ENCODE measurements at places on chromosomes 13 and 19.

DNA sequence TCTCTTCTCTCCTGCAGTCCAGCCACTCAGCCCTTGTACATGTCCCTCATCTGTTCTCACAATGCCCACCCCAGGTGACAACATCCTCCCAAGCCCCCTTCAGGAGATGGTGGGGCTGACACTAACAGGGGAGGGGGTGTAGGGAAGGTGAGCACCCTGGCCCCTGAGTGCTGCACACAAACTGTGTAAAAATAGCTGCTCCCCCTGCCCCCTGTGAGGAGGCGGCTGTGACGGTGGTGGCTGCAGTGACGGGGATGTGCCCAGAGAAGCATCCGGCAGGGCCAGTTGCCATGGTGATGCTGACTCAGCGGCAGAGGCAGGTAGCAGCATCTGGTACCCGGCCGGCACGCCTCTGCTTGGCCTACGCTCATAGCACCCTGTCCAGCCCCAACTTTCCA is 13.0 kb upstream of the JUND start:
- H3K4me3 ChIP-seq = peak overlapping the region; percentile 43
- H3K27ac ChIP-seq = peak overlapping the region; percentile 91
- peaks cover 55% of the 10 kb centered on the region for H3K4me1 ChIP-seq
- DNase-seq = peak; percentile 81

DNA sequence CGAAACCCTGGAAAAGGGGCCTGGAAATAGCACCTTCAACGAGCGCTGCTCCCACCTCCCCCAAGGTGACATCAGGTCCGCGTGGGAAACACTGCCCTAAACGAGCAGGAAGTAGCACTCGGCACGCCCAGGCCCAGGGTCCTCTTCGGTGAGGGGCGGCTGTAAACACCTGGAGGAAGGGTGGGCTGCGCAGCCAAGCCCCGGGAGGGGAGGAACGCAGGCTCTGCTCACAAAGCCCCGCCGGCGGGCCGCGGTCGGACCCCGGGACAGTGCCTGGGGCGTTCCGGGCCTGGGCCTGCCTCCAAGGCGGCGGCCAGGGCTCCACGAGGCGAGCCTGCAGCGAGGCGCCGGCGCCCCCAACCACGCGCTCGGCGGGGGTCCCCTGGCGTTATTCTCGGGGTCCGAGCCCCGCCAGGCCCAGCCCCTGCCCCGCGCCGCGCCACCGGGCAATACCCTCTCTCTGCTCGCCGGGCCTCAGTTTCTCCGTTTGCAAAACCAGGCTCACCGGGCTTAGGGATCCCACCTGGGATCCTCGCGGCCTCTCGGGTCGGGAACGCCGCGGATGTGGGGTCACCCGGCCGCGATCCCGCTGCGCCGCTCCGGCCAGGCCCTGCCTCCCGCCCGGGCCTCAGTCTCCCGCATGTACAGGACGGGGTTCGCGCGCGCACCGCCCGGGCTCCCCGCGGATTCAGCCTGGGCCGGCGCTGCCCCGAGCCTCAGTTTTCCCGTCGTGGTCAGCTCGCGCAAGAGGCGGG is 630 bp downstream of the RNF126 start:
- peak overlapping the region; percentile 95 for H3K27ac ChIP-seq
- H3K36me3 ChIP-seq = peaks cover 8% of the 10 kb centered on the region
- peak; percentile 77 for DNase-seq
- H3K4me1 ChIP-seq = peaks cover 23% of the 10 kb centered on the region
- no peaks in the 10 kb centered on the region for H3K27me3 ChIP-seq
- peak overlapping the region; percentile 93 for H3K4me3 ChIP-seq

DNA sequence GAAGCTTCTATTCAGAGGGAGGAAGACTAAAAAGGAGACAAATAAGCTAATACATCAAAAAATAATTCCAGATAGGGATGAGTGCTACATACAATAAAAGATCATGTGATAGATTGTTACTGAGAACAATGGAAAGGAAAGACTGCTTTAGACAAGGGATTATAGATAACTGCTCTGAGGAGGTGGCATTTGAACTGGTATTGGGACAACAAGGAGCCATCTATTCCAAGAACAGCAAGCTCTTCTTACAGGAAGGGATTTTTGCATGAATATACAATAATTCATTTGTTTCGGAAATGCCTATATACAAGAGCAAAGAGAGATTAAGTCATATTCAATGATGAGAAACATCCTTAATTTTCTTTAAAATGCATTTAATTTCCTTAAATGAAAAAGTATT is 540.5 kb upstream of the KLF12 start:
- H3K27ac ChIP-seq = no peak overlapping the region
- H3K27me3 ChIP-seq = peaks cover 7% of the 10 kb centered on the region
- H3K4me3 ChIP-seq = no peak overlapping the region
- H3K36me3 ChIP-seq = no peaks in the 10 kb centered on the region

- no peak overlapping the region for H3K4me3 ChIP-seq
- H3K27ac ChIP-seq = no peak overlapping the region
- peaks cover 3% of the 10 kb centered on the region for H3K36me3 ChIP-seq
- H3K4me1 ChIP-seq = peaks cover 7% of the 10 kb centered on the region
- peaks cover 31% of the 10 kb centered on the region for H3K27me3 ChIP-seq
- no peak for DNase-seq
Observed at GRCh38 chr19:994516-994915, 5.7 kb upstream of the GRIN3B start.

GRCh38 chr13:28181413-28181812 is 43.1 kb downstream of the PAN3 start:
- no peak for DNase-seq
- peaks cover 7% of the 10 kb centered on the region for H3K4me1 ChIP-seq
- H3K27me3 ChIP-seq = no peaks in the 10 kb centered on the region
- no peak overlapping the region for H3K4me3 ChIP-seq
- H3K36me3 ChIP-seq = peaks cover 39% of the 10 kb centered on the region
- no peak overlapping the region for H3K27ac ChIP-seq

DNA sequence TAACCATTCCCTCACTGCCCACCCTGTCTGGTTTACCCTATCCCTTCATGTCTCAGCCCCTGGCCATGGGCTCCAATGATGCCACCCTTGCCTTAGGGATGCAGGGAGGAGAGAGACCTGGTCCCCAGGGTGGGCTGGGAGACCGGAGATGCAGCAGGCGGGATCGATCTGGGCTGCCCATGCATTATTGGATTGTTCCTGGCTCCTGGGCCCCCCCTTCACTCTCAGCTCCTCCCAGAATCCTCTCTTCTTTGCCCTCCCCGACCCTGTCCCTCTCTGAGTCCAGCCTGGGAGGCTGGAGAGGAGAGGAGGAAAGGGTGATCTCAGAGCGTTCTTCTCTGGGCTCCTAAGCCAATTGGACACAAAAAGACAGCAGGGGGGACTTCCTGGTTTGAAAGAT is 5.8 kb downstream of the KASH5 start:
- H3K27me3 ChIP-seq = peaks cover 24% of the 10 kb centered on the region
- no peak overlapping the region for H3K4me3 ChIP-seq
- H3K4me1 ChIP-seq = peaks cover 12% of the 10 kb centered on the region
- H3K27ac ChIP-seq = no peak overlapping the region
- DNase-seq = no peak

DNA sequence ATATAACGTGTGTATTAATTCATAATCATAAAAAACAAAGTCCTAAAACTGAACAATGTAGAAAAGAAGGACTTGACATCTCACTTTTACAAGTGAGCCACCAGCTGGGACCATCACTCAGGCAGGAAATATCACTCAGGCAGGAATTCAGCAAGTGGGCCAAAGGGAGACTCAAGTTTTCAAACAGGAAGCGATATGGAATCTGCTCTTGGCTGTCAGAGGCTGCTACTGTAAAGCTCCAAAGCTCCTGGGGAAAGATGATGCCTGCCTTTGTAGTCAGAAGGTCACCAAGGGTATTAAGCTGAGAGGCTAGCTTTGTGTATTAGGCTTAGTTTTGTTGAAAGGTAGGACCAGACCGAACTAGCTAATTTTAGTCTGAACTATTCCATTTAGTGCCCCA is 5.5 kb upstream of the AKAP11 start:
- no peak overlapping the region for H3K4me3 ChIP-seq
- peaks cover 9% of the 10 kb centered on the region for H3K4me1 ChIP-seq
- peaks cover 2% of the 10 kb centered on the region for H3K27me3 ChIP-seq
- no peak overlapping the region for H3K27ac ChIP-seq

- H3K27me3 ChIP-seq = peaks cover 5% of the 10 kb centered on the region
- DNase-seq = no peak
- H3K36me3 ChIP-seq = no peaks in the 10 kb centered on the region
Observed at GRCh38 chr19:55567708-55568328, 12.8 kb downstream of the ZNF579 start.

- no peak for DNase-seq
- H3K27me3 ChIP-seq = no peaks in the 10 kb centered on the region
- H3K27ac ChIP-seq = peak overlapping the region; percentile 72
- peak overlapping the region; percentile 70 for H3K4me3 ChIP-seq
- peaks cover 18% of the 10 kb centered on the region for H3K4me1 ChIP-seq
Observed at GRCh38 chr13:42405665-42406390, 133.9 kb downstream of the AKAP11 start.

DNA sequence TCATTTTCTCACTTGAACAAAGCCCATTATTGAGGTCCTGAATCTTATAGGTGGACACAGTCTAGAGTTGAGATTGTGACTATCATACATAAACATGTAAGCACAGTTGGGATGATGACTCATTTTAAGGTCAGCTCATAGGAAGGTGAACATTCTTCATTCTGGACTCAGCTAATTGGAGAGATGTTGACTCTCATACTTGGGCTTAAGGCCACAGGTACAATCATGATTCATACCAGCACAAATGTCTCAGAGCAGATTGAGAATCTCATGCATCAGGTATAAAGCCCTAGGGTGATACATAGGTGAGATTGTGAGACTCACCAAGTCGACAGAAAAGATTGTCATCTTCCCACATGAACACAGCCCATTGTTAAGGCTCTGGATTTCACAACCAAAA is 62.3 kb upstream of the ZNF724 start:
- H3K4me1 ChIP-seq = no peaks in the 10 kb centered on the region
- H3K27me3 ChIP-seq = no peaks in the 10 kb centered on the region
- DNase-seq = no peak
- no peaks in the 10 kb centered on the region for H3K36me3 ChIP-seq

DNA sequence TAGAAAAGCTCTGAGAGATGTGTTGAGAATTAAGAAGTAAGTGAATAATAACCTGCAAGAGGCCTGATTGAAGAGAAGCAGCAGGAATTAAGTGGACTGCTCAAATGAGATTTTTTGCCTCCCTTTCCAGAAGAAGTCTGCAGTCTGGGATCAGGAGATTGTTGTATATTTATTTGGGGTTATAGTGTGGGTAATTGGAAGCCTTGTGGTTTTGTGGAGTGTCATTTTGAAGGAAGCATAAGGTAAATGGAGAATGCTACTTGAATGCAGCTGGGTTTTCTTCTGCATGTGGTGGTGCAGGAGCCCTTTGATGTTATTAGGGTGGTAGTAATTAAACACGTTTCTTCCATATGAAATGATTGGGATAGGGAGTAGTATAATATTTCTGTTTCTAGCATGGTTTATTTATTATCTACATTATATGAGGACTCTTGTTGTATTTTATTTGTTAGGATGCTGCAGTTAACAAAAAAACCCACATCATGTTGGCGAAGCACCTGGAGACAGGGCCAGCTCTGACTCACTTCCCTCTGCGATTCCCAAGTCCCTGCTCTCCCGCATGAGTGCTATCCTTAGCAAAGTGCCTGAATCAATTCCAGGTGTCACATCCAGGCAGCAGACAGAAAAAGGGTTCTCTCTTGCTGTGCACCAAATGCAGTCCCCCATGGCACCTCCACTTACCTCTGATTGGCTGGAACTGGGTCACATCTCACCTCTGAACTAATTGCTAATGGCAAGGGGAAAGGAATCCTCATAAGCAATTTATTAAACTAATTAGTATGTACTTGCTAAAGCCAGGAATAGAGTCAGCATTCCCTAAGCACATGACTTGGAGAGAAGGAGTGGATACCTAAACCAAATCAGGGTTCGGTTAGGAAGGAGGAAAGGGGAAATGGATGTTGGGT is 54.8 kb downstream of the DGKH start:
- no peak overlapping the region for H3K27ac ChIP-seq
- no peak overlapping the region for H3K4me3 ChIP-seq
- peaks cover 18% of the 10 kb centered on the region for H3K36me3 ChIP-seq
- H3K4me1 ChIP-seq = peaks cover 11% of the 10 kb centered on the region
- H3K27me3 ChIP-seq = no peaks in the 10 kb centered on the region
- DNase-seq = no peak

- H3K4me1 ChIP-seq = no peaks in the 10 kb centered on the region
- H3K4me3 ChIP-seq = no peak overlapping the region
- no peaks in the 10 kb centered on the region for H3K27me3 ChIP-seq
Observed at GRCh38 chr13:112255550-112256120, 120.5 kb upstream of the SPACA7 start.

DNA sequence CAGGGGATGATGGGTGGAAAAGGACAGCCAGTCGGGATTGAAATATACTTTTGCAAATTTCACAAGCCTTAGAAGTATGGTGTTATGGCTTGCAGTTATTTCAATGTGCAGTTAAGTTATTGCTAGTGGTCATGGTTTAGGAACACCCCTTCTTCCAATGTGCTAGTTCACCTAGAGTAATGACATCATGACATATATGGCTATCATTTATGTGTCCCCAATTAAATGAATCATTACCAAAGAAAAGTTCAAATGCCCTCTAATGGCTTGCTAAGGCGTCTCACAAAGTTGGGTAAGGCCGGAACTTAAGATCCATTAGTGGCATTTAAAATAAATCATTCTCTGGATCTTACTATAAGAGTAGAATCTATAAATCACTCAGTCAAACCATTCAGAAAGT is 271.6 kb downstream of the SPRY2 start:
- DNase-seq = no peak
- no peaks in the 10 kb centered on the region for H3K36me3 ChIP-seq
- H3K4me3 ChIP-seq = no peak overlapping the region
- no peaks in the 10 kb centered on the region for H3K4me1 ChIP-seq

GRCh38 chr19:33437393-33437820 is 63.9 kb downstream of the CEBPG start:
- no peaks in the 10 kb centered on the region for H3K27me3 ChIP-seq
- no peak overlapping the region for H3K27ac ChIP-seq
- peaks cover 4% of the 10 kb centered on the region for H3K4me1 ChIP-seq
- no peak for DNase-seq

GRCh38 chr13:32041429-32041828 is 9.9 kb downstream of the FRY start:
- no peak for DNase-seq
- H3K4me3 ChIP-seq = no peak overlapping the region
- H3K4me1 ChIP-seq = peaks cover 26% of the 10 kb centered on the region
- H3K36me3 ChIP-seq = peaks cover 4% of the 10 kb centered on the region
- no peaks in the 10 kb centered on the region for H3K27me3 ChIP-seq
- no peak overlapping the region for H3K27ac ChIP-seq

DNA sequence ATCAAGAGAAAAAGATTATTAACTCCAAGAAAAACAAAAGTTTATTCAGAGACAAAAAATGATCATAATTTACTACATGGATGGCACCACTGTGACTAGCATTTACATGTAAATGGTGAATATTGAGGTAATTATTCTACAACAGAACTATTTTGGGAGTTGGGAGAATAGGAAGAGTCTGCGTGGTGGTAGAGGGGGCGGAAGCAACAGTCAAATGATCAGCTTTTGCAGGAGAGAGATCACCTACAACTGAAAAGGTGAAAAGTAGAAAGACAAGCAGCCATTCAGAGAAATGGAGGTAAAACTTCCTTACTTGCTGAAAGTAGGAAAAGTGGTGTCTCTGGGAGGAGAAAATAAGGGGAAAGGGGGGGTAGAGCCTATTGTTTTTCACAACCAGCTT is 62.8 kb upstream of the SACS start:
- H3K4me1 ChIP-seq = no peaks in the 10 kb centered on the region
- DNase-seq = no peak
- H3K27ac ChIP-seq = no peak overlapping the region
- peaks cover 19% of the 10 kb centered on the region for H3K27me3 ChIP-seq
- no peaks in the 10 kb centered on the region for H3K36me3 ChIP-seq
